ENCODE measurements at places on chromosomes 4 and X.

GRCh38 chr4:3158841-3159240 is 84.4 kb downstream of the HTT start:
- no peak for DNase-seq

DNA sequence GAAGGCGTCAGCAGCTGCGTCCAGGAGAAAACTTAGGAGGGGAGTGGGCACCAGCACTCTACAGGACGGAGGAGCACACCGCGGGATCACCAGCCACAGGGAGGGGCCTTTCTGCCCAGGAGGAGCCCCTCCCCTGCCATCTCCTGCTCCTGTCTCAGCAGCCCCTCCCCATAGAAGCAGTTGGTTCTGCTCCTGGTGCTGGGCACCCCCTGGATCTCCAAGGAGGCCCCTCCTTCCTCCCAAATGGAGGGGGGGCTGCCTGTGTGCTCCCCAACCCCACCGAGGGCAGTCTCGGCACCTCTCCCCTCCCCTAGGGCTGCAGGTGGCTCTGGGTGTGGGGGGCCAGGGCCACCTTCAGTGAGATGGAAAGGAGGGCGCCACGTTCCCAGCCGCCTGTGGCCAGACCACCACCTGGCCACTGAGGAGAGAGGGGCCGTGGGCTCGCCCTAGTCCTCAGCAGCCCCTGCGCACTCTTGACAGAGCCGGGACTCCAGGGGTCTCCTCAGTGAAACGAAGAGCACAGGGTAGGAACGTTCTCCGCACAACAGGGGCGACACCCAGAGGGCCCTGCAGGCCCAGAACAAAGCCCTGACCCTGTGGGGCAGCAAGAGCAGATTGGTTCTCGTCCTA is 37.8 kb downstream of the CPLX1 start:
- DNase-seq, result no peak

DNA sequence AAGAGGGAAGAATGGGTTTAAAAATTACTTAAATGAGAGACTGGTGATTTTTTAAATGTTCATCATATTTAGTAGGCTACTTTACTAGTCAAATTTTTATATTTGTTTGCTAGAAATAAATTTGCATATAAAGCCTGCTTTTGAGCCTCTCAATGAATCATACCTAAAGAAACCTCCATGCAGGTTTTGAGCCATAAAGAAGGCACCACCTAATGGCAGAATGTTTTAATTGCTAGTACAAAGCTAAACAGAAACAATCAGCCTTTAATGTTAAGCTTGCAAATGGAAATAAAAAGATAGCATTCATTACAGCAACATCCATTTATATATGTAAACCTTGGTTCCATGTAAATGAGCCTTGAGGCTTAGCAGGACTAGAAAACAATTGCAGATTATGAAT is 989.7 kb downstream of the CCSER1 start:
- DNase-seq, result no peak

DNA sequence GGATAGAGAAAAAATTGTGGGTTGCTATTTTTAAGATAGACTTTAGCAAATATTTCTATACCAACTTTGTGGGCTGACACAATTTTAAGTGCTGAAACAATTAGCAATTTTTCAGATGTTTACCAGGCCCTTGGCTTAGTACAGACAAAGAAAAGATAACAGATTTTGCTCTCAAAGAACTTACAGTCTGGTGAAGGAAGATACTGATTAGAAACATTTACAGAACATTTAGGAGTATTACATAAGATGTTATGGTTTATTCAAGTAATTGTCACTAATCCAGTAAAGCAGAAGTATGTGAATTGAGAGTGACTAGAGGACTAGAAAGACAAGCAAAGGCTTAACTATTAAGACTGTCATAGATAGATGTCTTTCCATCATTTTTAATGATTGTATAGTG is 35.3 kb upstream of the NDUFC1 start:
- no peak for DNase-seq

GRCh38 chrX:24333371-24333770 is 19.5 kb upstream of the SUPT20HL2 start:
- no peak for DNase-seq

All from amniotic stem cell (primary cell).